Activated CD4-positive, CD25-positive, alpha-beta regulatory T cell (primary cell): ENCODE measurements at places on chromosomes 13 and 19.

DNA sequence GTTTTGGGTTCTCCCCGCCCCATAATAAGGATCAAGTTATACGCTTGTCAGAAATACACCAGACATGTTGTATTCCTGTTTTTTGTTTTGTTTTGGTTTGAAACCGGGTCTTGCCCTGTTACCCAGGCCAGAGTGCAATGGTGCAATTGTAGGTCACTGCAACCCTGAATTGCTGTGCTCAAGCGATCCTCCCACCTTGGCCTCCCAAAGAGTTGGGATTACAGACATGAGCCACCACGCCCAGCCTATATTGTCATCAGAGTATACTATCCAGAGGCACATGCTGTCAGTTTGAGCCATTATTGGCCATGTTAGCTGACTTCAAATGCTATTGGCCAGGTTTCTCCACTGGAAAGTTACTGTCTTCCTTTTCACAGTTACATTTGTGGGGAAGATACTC is 9.8 kb downstream of the SAFB start:
- DNase-seq = no peak

DNA sequence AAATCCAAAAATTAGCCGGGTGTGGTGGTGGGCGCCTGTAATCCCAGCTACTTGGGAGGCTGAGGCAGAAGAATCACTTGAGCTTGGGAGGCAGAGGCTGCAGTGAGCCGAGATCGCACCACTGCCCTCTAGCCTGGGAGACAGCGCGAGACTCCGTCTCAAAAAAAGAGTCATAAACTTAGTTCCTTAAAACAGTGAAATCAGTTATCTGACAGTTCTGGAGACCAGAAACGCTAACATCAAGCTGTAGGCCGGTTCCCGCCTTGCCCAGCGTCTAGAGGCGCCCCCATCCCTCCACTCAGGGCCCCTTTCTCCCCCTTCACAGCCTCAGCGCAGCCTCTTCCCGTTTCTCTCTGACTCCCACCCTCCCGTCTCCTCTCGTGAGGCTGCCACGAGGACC is 11.9 kb downstream of the ADAT3 start:
- no peak for DNase-seq

- DNase-seq = no peak
Observed at GRCh38 chr19:12886651-12886968, 391 bp downstream of the KLF1 start.

- no peak for DNase-seq
Observed at GRCh38 chr13:50928659-50929462, 19.3 kb downstream of the RNASEH2B start.

GRCh38 chr13:67273001-67273400 is 42.9 kb upstream of the PCDH9 start:
- DNase-seq = no peak

- DNase-seq = no peak
Observed at GRCh38 chr13:56736966-56737365, 403.8 kb upstream of the PRR20A start.

DNA sequence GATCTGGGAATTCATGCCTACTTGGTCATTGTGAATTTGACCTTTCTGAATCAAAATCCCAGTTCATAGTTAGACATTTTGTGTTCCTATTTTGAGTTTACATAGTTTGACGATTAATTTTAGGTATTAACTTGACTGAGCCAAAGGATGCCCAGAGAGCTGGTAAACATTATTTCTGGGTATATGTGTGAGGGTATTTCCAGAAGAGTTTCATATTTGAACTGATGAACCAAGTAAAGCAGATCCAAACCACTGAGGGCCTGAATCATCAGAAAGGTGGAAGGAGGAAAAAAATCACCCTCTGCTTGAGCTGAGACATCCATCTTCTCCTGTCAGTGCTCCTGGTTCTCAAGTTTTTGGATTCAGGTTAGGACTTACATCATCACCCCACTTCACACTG is 116.6 kb downstream of the CYSLTR2 start:
- DNase-seq = no peak

- no peak for DNase-seq
Observed at GRCh38 chr19:48867746-48868113, 687 bp downstream of the PLEKHA4 start.

- no peak for DNase-seq
Observed at GRCh38 chr13:110334841-110335490, 27.9 kb downstream of the COL4A2 start.

DNA sequence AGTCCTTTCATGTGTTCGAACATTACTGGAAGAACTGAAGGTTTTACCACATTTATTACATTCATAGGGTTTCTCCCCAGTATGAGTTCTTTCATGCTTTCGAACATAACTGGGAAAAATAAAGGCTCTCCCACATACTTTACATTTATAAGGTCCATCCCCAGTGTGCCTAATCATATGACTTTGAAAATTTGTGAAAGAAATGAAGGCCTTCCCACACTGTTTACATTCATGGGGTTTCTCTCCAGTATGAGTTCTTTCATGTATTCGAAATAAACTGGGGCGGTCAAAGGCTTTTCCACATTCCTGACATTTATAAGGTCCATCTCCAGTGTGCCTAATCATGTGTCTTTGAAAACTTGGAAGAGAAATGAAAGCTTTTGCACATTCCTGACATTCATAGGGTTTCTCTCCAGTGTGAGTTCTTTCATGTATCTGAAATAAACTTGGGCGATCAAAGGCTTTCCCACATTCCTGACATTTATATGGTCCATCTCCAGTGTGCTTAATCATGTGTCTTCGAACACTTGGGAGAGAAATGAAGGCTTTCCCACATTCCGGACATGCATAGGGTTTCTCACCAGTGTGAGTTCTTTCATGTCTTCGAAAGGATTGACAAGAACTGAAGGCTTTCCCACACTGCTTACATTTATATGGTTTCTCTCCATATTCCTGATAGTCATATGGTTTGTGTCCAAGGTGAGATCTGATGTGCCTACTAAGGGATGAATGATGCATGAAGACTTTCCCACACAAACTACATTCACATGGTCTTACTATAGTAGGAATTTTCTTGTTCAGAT is 24.0 kb downstream of the ZNF564 start:
- no peak for DNase-seq

- DNase-seq = no peak
Observed at GRCh38 chr19:2624537-2625091, 77.9 kb downstream of the GNG7 start.

- no peak for DNase-seq
Observed at GRCh38 chr19:3338541-3339181, 27.7 kb upstream of the NFIC start.
